ENCODE measurements at places on chromosomes 11 and 22.

GRCh38 chr11:36450110-36450572 lies 59.9 kb downstream of the TRAF6 start:
- DNase-seq = no peak

- DNase-seq = no peak
Observed at GRCh38 chr11:12287009-12287373, 90.4 kb upstream of the PARVA start.

- no peak for DNase-seq
Observed at GRCh38 chr11:34215806-34216453, 110.5 kb downstream of the NAT10 start.

DNA sequence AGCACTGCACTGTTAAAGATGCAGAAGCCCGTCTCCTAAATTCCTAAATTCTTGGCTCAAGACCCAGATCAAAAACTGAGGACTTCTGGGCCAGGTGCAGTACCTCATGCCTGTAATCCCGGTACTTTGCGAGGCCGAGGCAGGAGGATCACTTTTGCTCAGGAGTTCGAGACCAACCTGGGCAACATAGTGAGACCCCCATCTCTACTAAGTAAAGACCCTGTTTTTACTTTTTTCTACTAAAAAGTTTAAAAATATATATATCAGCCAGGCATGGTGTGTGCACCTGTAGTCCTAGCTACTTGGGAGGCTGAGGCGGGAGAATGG lies 29.7 kb downstream of the PDGFB start:
- DNase-seq = no peak

DNA sequence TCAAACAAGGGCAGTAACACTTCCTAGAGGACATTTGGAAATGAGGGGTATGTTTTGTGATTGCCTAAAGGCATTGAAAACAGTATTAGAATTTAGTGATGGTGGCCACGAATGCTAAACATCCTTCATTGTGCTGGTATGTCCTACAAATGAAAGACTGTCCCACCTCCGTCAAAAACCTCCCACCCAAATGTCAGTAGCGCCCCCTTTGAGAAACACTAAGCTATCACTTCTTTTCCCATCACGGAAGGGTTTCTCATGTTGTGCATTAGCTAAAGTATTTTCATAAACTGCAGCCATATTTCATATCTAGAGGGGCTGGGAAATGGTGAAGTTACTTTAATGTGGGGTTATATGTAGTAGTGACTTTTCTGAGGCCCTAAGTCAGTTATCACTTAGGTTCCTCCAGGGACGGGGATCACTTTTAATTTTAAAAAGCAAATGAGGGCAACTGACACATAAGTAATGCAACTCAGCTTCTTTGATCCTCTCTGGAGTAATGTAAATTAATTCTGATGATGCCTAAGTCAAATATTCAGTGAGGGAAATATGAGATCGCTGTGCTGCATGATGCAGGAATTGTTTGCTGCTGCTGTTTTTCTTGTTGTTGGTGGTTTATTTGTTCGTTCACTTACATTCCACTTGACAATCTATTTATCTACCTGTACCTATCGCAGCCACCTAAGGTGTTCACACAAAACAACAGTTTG lies 1403.4 kb upstream of the TENM4 start:
- DNase-seq = no peak

DNA sequence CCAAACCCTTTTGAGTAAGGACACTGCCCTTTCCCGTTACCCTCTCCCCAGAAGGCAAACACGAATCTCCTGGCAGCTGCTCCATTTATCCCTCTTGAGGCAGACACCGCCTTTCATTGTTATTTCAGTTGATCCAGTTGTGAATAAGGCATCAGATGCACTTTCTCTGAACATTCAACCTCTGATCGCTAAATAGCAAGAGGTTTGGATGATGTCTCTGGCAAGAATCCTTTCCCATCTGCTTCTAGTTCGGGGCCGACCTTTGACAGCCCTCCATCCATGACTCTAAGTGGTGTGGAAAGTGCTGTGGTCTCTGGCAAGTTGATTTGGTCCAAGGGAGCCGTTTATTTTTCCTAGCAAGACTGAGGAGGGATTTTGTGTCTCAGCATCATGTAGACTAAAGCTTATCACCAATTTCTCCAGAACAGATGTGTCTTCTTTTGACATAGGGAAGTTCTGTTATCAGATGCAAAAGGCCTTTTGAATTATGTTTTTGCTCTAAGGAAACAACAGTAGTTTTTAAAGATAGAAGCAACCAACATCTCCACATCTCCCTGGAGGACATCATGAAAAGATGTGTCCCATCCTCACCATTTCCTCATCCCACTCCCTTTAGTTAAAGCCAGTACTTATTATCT lies 123.6 kb downstream of the CCDC34 start:
- no peak for DNase-seq

- DNase-seq = no peak
Observed at GRCh38 chr22:26977741-26978376, 320.5 kb downstream of the MIAT start.

GRCh38 chr22:19590696-19591095 lies 66.5 kb upstream of the CLDN5 start:
- DNase-seq = no peak

Data from NCI-H2029 treated with DMSO at 0.1 percent for 48 hours (cell line).